ENCODE measurements at places on chromosomes 6 and 20.

DNA sequence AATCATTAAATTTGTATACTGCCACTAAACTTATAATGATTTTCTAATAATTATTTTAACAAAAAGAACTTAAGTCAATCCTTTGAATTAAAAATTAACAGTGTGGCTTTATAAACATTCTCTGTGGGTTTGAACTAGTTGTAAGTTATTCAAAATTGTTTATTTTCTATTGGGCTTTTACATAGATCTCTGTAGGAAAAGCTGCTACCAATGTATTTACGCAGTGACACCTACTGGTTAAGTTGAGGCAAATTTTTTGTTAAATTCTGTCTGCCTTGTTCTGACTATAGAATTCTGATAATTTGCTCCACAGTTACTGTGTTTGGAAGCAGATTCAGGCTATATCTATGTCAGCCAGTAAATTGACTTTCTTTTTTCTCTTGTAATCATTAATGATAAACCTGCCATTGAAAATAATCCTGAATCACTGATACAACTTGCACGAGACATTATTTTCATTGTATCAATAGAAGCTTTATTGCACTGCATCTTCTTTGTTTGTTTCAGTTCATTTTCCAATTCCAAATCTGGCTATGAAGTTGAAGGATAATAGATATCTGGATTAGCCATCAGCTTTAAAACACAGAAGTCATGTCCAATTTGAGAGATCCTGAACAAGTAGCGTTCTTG is 66.0 kb upstream of the UTRN start:
- DNase-seq = no peak

GRCh38 chr20:57169162-57169561 is 97.3 kb downstream of the BMP7 start:
- no peak for DNase-seq

DNA sequence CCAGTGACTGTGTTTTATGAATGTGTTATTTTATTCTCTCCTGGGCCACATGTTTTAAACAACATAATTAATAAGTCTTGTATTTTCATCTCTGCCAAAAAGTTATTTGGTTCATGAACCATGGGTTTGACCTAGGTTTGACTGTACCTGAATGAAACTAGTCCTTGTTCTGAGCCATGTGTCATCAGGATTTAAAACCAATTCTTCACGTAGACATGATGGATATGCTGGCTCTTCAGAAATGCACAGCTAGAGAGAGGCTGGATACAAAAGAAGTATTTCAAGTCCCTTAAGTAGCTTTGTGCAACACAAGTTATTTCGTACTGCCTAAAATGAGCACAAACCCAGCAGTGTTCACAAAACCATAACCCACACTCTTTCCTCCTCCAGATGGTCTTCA is 116.1 kb downstream of the IBTK start:
- no peak for DNase-seq

- no peak for DNase-seq
These were observed 631.7 kb downstream of the TFAP2B start for GRCh38 chr6:51450248-51450957.

GRCh38 chr20:20010639-20011500 is 6.3 kb upstream of the NAA20 start:
- DNase-seq = no peak

- DNase-seq = peak; percentile 69
These were observed 8.8 kb upstream of the C20orf144 start for GRCh38 chr20:33653218-33653899.

DNA sequence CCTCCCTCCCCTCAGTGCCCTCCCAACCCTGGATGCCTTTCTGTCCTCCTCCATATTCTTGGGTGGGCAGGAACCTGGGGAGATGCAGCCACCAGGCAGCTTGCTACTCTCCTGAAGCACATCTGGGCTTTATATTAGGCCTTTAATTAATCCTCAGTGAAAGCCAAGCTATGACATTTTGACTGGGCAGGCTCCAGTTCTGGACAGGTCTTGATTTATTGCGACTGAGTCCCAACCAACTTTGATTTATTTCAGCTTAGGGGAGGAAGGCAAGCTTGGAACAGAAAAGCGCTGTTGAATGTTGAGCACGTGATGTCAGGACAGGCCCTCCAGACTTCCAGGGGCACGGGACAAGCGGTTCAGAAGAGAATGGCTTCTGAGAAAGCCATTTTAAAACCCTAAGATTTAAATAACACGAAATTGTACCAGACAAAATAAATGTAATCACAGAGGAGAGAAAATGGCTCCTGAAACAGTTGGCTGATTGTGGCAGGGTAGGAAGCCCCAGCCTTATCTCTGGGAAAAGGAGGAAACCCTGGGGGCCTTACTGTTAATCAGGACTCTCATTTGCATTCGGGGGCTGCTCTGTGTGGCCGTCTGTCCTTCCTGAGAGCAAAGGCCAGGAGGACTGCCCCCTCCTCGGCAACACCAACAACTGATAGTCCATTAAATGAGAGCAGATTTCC is 294.2 kb downstream of the FOXC1 start:
- no peak for DNase-seq

DNA sequence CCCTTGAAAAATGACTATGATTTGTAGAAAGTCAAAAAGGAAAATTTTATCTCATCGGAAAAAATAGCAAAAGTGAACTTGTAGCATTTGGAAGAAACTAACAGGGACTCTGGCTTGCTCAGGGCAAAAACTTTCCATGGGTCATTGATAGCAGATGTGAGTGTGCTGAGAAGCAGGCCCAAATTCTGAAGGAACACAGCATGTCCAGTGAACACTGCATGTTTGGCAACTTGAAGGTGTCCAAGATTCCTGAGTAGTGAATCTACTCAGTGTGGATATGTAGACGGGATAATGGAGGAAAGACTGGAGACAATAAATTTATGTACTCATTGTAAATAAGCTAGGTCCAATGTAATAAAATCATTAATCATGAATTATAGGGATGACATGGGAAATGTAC is 8.2 kb downstream of the SLC17A2 start:
- DNase-seq = no peak

DNA sequence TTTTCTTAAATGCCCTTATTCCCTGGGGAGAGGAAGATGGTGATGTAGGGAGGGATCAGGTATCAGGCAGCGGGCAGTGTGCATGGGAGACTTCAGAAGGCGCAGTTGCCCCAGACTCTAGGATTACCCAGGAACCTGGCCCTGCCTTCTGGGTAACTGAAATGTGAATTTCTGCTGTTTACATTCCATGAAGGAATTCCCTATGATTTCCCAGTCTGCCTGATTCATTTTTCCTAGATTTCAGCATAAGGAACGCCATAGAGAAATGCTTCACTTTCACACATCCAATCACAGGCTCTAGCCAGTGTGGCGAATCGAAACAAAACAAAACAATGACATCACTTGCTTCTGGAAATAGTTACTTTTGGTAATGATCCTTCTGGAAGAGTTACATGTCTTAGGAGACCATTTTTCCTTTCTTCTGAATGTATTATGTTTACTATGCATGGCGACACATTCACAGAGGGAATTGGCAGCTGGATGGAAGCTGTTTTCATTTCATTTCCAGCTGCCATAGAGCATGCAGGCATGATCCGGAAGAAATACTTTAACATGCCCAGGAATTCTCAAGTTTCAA is 33.3 kb downstream of the LRP11 start:
- DNase-seq = no peak

DNA sequence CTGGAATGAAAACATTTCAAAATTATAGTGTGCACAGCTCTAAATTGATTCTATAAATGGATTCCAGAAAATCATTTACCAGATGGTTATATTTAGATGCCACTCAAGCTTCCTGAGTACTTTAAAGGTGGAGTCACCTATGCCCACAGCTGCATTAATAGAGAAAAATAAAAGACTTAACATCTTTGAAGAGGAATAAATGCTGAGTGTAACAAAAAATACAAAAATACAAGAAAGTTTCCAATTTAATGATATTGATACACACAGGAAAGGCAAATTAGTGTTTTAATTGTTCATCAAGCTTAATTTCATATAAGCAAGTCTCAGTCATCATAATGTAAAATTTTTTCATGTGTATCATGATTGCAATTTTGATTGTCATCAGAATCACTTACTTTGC is 89.5 kb upstream of the MANEA start:
- DNase-seq = no peak

- no peak for DNase-seq
These were observed 317.5 kb upstream of the HSF2 start for GRCh38 chr6:122081921-122082320.

GRCh38 chr20:6245436-6245835 is 122.6 kb upstream of the FERMT1 start:
- no peak for DNase-seq

DNA sequence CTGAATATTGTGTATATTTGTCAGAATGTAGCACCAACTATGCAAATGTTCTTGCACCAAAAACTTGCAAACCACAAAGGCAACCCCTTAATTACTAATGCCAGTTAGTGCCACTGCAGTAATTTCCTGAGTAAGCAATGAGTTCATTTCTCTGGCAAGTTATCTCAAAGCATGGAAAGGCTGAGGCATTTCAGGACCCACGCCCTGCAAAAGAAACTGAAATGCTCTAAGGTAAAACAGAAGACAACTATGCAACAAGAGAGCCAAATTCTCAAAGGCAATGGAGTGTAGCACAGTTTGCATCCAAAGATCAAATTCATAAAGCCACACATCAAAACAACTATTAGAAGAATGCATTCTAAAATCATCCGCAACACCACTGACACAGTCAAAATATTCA is 994.4 kb downstream of the EYS start:
- no peak for DNase-seq

GRCh38 chr6:161890832-161891297 is 617.0 kb upstream of the AGPAT4 start:
- no peak for DNase-seq

GRCh38 chr20:56428410-56428809 is 16.4 kb downstream of the CASS4 start:
- DNase-seq = peak; percentile 47

- DNase-seq = no peak
These were observed 62.0 kb downstream of the DLGAP4 start for GRCh38 chr20:36367907-36368799.

DNA sequence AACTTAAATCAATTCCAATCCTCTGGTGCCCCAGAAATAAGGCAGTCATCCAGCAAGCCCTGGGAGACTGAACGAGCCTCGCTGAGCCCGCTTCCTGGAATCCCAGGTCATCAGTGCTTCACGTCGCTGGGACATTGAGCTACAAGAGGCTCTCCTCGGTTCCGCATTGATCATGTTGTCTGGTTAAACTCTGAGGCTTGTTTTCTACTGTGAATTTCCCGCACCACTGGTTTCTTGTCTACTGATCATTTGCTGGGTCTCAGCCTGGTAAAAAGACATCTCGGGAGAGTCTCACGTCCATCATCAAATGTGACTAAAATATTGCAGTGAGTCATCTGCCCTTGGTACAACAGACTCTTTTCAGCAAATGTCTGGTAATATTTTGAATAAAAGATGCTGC is 569.2 kb downstream of the QKI start:
- no peak for DNase-seq

DNA sequence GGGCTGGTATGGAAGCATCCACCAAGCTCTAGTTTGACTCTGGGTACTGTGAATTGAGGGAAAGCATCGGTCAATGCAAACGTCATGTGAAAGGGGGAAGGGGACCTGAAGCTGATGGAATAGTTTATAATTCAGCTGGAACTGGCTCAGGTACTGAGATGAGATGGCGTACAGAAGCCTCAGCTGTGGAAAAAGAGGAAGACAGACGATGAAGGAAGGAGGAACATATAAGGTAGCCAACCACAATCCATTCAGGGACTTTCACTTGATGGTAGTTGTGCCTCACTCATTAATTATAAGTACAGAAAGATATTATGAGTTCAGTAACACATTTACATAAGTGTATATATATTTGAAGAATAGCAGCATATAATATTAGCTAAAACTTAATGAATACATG is 2.7 kb downstream of the CALHM5 start:
- DNase-seq = no peak

GRCh38 chr6:163776906-163777686 is 362.6 kb downstream of the QKI start:
- no peak for DNase-seq

GRCh38 chr20:37727957-37728634 is 34.3 kb downstream of the CTNNBL1 start:
- DNase-seq = no peak

DNA sequence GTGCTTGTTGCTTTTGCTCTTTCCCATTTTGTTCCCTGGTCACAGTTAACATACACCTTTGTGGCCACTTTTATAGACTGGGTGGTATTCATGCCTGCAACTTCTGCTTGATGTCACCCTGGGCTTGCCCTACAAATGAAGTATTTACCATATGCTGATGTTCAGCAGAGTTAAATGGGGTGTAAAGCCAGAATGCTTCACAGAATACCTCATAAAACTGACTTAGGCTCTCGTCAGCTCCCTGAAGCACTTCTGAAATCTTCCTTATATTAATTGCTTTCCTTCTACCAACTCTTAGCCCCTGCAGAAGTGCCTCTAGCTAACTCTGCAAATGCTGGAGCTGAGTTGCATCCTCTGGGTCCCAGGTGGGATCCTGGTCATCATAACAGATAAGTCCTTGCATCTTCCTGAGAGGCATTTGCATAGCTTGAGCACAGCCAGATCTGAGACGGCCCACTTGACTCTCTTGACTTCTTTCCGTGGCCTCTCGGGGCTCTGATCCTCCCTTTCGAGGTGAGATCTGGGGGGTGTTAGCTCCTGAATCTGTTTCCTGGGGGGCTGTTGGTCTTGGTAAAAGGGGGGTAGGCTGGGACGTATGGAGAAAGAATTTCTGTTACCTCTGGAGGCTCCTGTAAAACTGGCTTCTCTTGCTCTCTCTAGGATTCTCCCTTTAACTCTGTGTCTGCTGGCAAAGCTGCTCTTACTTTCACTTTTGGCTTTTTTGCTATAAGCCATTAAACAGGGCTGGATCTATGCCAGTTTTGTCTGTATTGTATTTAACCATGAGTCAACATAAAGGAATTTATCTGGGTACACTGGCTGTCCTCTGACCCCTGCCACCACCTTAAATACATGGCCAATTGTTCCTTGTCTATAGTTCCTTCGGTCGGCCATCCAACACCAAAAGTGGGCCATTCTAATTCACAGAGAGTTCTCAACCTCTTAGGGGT is 223.0 kb upstream of the SYNCRIP start:
- DNase-seq = no peak

GRCh38 chr6:154528310-154528915 is 17.9 kb upstream of the CNKSR3 start:
- no peak for DNase-seq

- no peak for DNase-seq
These were observed 347.6 kb downstream of the TPBG start for GRCh38 chr6:82711105-82711827.
